ENCODE measurements at places on chromosomes 13 and 19. TPM values are rescaled to one million over a fixed set of nuclear protein-coding genes. Genes with fewer than 3 reads are reported as not detected.

SIGLEC8 gene
- total RNA-seq: 1.8 TPM

DNA sequence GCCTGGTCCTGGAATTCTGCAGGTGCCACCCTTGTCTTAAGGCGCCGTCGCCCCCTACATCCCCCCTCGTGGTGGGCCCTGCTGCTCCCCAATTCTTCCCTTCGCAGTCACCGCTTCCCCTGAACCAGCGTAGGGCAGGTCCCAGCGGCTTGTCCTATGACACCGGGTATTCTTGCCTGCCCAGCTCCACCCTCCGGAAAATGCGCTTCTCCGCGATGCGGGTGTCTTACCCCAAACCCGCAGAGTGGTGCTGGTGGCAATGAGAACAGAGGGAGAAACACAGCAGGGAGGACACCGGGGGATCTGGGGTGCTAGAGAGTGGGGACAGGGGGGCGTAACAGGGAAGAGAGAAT, 9.0 kb downstream of the ZNF808 start:
- H3K27me3 ChIP-seq: no peaks in the 10 kb centered on the region
- DNase-seq: peak; percentile 27
- H3K36me3 ChIP-seq: no peaks in the 10 kb centered on the region
- H3K4me1 ChIP-seq: peaks cover 2% of the 10 kb centered on the region
- peak overlapping the region; percentile 60 for H3K4me3 ChIP-seq
- H3K27ac ChIP-seq: no peak overlapping the region

- H3K27ac ChIP-seq: no peak overlapping the region
- no peaks in the 10 kb centered on the region for H3K4me1 ChIP-seq
- H3K27me3 ChIP-seq: peaks cover 10% of the 10 kb centered on the region
- no peak overlapping the region for H3K4me3 ChIP-seq
- DNase-seq: no peak
Measured at GRCh38 chr19:49073514-49074378, 1.2 kb upstream of the KCNA7 start.

KLF5 gene
- 52.7 TPM for total RNA-seq

GRCh38 chr19:16376649-16377048, 52.0 kb downstream of the KLF2 start:
- peaks cover 31% of the 10 kb centered on the region for H3K4me1 ChIP-seq
- no peak overlapping the region for H3K27ac ChIP-seq
- H3K27me3 ChIP-seq: no peaks in the 10 kb centered on the region
- H3K36me3 ChIP-seq: peaks cover 27% of the 10 kb centered on the region

GRCh38 chr19:32238076-32238475, 107.3 kb upstream of the ZNF507 start:
- no peak overlapping the region for H3K27ac ChIP-seq
- DNase-seq: no peak
- H3K27me3 ChIP-seq: no peaks in the 10 kb centered on the region

DNA sequence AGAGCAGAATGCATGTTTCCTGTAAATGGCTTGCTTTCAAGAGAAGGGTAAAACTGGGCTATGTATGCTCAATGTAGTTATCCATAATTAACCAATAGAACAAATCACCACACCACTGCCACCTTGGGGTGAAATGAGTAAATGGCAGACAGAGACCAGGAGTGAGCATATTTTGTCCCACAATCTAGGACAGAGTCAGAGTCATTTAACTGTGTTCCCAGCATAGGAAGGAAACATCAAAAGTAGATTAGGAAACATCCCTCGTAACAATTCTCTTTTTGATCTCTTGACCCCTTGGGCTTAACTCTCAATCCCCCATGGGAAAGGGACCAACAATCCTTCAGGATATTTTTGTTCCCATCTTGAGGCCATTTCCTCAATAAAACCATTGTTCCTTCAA, 224.8 kb downstream of the NHLRC3 start:
- no peaks in the 10 kb centered on the region for H3K27me3 ChIP-seq
- H3K4me1 ChIP-seq: no peaks in the 10 kb centered on the region
- H3K4me3 ChIP-seq: no peak overlapping the region
- no peaks in the 10 kb centered on the region for H3K36me3 ChIP-seq

DNA sequence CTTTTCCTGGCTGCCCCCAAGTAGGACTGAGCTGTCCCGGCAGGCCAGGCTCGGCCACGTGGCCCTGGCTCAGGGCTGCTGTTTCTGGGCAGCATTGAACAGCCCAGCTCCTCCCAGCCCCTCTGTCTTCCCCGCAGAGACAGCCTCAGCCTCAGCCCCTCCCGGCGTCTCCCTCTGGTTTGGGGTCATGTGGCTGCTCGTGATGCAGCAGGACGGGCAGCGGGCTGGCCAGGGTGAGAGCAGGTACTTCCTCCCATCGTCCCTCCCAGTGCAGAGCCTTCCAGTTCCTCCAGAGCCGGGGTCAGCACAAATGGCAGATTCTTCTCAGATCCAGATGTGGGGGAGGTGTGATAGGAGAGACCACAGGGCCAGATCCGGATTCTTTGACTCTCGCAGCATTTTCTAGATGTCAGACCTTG, 114.6 kb downstream of the KDM4B start:
- no peak overlapping the region for H3K27ac ChIP-seq
- H3K36me3 ChIP-seq: no peaks in the 10 kb centered on the region
- peak; percentile 82 for DNase-seq
- H3K4me1 ChIP-seq: no peaks in the 10 kb centered on the region
- H3K4me3 ChIP-seq: no peak overlapping the region
- no peaks in the 10 kb centered on the region for H3K27me3 ChIP-seq

- H3K27ac ChIP-seq: no peak overlapping the region
- no peaks in the 10 kb centered on the region for H3K36me3 ChIP-seq
- no peak for DNase-seq
- no peaks in the 10 kb centered on the region for H3K4me1 ChIP-seq
- H3K27me3 ChIP-seq: no peaks in the 10 kb centered on the region
Measured at GRCh38 chr19:47805313-47805712, 962 bp upstream of the TPRX1 start.

Data from kidney (tissue), 22 donors.